ENCODE measurements at places on chromosomes 5 and 9.

DNA sequence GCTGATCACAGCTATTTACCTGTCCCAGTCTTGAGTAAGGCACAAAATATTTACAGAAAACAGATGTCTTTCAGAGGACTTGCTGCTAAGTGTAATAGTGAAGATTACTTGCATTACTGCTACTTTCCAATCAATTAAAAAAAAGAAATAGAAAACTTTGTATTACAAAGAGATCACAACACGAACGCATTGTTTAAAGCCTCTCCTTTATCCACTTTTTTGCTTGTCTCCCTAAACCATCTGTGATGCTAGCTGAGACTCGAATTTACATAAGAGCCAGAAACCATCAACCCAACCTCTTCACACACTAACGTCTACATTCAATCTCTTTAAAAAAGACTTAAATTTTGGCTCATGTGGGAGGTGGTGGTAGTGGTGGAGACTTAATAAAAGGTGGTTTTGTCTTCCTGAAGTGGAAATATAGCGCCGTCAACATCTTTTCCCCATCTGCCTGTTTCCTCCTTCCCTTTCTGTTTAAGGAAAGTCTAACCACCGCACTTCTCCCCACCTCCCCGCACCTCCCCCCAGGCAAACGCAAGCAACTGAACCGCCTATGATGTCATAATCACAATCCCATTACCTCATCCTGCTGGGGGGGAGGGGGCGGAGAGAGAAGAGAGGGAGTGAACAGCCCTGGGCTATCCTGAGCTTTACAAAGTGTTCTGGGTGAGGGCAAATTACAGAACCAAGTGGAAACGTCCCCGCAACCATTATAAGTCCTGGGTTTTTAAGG lies 948 bp upstream of the FAM53C start:
- DNase-seq, result peak; percentile 86

DNA sequence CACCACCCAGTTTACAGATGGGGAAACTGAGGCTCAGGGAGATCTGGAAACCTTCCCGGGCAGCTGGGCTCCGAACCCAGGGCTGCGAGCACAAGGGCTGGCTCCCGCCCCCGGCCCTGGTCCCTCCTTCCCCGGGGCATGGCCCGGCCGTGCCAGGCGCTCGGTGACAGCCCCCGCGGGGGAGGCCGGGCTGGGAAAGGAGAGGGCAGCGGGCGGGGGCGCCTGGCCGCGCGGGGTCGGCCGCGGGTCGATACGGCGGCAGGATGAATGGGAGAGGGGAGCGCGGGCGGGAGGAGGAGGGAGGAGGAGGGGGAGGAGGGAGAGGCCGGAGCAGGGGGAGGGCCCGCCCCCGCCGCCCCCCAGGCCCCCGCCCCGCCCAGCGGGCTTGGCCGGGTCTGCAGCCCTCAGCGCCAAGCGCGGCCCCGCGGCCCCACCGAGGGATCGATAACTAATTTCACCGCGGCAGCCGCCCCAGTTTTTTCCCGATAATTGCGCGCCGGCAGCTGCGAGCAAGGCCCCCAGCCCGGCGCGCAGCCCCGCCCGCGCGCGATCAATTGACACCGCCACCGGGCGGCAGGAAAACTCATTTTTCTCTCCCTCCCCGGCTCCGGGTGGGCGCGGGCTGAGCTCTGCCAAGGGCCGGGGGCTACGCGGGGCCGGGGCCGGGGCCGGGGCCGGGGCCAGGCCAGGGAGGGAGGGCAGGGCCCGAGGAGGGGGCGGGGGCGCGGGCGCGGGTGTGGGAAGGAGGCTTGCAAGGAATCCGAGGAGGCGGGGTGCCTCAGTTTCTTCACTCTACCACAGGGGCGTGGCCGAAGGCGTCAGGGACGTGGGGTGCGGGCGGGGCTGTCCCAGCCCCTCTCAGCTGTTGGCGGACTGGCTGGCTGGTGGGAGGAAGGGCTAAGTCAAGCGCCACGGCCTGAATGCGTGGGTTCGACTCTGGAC lies 52.1 kb downstream of the C9orf50 start:
- peak; percentile 35 for DNase-seq

DNA sequence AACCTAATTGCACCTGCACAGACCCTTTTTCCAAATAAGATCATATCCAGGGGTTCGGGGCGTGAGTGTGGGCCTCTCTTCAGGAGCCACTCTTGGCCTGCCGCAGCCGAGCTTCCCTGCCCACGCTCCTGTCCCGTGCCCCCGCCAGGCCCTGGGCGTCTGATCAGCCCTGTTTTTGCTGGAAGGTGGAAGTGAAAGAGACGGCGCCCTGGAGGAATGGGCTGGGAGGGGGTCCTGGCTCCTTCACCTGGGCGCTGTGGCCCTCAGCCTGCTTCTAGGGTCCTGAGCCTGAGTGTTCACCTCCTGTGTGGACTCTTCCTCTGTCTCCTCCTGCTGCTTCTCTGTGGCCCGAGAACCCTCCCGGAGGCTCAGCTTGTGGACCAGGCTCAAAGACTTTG lies 11.2 kb upstream of the COL5A1 start:
- no peak for DNase-seq

- DNase-seq, result no peak
Observed at GRCh38 chr9:106450549-106450948, 412.4 kb upstream of the ZNF462 start.

DNA sequence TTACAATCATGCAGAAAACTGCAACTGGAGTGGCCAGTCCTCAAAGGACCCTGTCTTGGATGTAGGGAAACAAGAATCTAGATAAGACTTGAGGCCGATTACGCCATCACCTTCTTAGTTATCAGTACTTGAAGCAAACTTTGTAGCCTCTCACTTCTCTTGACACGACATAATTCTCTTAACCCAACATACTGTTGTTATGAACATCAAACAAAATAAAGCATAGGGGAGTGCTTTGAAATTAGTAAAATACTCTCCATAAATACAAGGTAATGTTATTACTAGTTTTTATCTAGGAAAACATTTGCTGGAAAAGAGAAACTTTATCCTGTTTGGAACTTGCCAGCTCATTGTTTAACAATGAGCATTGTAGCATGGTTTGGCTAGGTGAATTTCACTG lies 574.9 kb upstream of the DMAC1 start:
- DNase-seq, result no peak

DNA sequence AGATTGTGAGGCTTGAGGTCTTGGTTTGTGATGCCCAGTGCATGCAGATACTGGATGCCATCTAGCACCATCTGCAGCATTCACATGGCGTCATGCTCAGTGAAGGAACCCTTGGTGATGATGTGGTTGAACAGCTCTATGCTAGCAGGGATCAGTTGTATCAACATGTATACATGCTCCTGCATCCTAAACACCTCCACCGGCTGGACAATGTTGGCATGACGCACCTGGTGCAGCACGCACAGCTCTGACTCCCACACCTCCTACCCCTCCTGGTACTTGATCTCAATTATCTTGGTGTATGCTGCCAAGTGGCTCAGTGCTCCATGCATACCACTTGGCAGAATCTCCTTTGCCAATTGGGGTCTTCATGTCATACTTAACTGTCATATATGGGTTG lies 49.1 kb downstream of the MTREX start:
- DNase-seq, result no peak

DNA sequence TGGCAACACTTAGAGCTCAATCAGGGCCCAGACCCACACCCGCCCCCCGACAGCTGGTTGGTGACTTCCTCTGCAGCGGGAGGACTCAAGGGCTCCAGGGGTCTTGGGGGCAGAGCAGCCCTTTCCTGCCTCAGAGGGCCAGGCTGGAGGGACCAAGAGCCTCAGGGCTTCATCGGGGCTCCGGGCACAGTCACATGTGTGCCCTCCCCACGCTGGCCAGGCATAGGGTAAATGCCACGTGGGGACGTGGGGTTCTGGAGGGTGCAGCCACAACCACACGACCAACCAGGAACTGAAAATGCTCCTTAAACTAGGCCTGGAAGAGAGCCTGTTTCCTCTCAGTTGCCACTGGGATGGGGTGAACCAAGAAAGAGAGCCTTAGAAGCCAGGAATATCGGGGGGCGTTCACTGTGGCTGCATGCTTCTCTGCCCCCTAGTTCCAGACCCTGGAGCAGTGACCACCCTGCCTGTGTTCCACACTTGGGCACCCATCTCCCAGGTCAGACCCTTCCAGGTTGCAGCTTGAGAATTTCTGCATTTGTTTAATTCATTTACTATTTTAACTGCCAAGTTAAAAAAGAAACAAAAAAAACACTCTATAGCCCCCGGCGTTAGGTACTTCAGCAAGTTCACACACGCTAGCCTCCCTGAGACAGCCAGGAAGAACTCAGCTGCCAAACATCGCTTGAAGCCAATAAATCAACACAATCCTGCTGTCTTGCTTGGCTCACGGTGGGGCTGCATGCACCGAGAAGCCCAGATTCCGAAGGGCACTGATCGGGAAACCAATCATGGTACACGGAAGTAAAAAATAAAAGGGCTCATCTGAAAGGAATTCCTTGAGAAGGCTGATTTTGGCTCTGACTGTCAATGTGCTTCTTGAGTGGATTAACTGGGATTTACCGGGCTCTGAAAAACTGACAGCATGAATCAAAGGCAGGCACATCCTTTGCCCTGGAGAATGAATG lies 56.1 kb upstream of the PHYKPL start:
- no peak for DNase-seq

- DNase-seq, result no peak
Observed at GRCh38 chr5:5854087-5854486, 431.6 kb downstream of the ICE1 start.

- DNase-seq, result no peak
Observed at GRCh38 chr9:1200847-1201251, 150.7 kb downstream of the DMRT2 start.

All from tibial artery (tissue), 4 donors.